ENCODE measurements at places on chromosomes 7 and 10.

- DNase-seq: no peak
Observed at GRCh38 chr10:77768039-77768438, 130.4 kb upstream of the KCNMA1 start.

GRCh38 chr7:66627881-66628360, 760 bp upstream of the KCTD7 start:
- DNase-seq: no peak

DNA sequence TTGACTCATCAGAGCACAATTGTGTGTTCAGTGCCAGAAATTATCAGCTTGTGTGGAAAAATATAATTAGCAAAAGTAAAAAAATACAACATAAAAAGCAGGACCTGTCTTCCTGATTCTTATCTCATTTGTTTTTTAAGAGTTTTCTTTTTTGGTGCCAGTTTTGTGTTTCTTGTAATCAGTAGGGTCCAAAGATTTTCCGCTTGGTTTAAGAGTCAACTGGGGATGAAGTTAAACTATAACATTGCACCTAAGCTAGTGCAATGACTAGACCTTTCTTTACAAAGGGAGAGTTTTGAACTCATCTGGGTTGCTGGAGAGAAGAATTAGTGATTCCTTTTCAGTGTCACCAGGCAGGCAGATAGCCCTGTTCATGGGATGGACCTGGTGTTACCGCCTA, 113.4 kb downstream of the PLPP4 start:
- no peak for DNase-seq

DNA sequence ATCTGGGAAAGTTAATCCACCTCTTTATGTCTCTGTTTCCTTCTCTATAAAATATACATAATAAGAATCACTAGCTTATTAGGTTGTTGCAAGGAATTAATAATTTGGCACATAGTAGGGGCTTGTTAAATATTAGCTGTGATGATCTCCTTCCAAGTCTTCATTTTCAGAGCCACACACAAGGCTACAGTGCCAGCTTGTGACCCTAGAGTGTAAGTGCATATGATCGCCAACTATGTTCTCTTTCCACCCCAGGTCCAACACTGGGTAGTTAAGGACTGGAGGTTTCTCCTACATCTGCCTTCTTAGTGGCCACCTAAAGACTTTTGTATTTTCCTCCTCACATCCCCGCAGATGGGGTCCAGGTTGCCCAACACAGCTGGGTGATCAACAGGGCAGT, 17.9 kb upstream of the ACSM6 start:
- DNase-seq: no peak

- DNase-seq: no peak
Observed at GRCh38 chr10:92080244-92080643, 156.7 kb downstream of the BTAF1 start.

DNA sequence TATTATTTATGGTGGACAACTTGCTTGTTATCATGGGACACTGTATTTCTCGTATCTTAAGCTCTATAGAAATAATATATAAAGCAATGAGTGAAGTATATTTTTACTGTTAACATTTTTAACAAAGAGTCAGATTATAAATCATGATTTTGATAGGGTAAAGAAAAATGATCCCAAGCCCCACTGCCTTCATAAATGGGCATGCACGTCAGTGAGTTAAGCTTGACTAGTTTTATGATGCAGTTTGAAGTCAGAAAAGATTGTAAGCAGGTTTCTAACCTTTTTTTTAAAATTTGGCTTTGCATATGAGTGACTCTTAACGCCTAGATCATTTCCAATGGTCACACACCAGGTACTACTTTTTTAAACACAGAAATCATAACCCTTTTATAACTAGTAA, 152.8 kb downstream of the GNAT3 start:
- no peak for DNase-seq

DNA sequence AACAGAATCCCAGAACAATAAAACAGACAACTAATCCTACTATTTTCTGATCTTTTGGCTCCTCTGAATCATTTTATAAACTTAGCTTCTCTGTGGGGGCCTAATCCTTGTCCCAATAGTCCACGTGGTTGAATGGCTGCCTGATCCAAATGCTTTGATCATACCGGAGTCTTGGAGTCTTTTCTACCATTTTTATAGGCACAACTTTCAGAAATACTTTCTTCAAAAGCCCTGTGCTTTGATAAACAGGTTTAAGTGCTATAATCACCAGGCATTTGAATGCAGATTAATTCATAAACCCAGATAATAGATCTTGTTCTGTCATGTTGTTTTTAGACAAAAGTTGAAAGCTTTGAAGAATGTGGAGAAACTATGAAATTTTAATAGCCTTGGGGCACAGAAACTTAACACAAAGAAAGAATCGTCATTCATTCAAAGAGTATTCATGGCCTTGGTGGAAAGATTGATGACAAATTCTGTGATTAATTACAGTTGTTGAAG, 163.7 kb downstream of the AHR start:
- no peak for DNase-seq

- no peak for DNase-seq
Observed at GRCh38 chr10:22816298-22816653, 101.9 kb upstream of the PIP4K2A start.

DNA sequence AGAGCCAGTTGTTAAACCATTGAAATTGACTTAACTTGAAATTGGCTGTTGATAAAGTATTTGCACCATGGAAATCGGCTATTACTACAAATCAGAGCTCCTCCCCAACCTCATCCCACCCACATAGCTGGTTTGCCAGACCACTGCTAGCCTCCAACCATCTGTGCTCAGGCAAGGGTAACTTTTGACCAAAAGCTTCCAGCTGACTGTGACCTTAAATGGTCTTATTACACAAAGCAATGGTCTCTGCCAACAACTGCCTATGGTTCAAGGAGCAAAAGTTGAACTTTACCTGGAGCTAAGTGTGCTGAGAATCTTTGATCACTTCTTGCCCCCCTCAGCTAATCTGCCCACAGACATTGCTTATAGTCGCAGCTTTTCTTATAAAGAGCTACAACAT, 48.5 kb upstream of the ADRB1 start:
- no peak for DNase-seq

GRCh38 chr10:114173603-114173920, 441 bp downstream of the CCDC186 start:
- DNase-seq: no peak

- DNase-seq: no peak
Observed at GRCh38 chr10:70573599-70574506, 28.7 kb downstream of the PRF1 start.

GRCh38 chr7:123772652-123773051, 23.8 kb upstream of the WASL start:
- DNase-seq: no peak

- no peak for DNase-seq
Observed at GRCh38 chr10:29828440-29828894, 193.7 kb upstream of the SVIL start.

- DNase-seq: no peak
Observed at GRCh38 chr10:32326119-32326518, 20.8 kb downstream of the EPC1 start.

DNA sequence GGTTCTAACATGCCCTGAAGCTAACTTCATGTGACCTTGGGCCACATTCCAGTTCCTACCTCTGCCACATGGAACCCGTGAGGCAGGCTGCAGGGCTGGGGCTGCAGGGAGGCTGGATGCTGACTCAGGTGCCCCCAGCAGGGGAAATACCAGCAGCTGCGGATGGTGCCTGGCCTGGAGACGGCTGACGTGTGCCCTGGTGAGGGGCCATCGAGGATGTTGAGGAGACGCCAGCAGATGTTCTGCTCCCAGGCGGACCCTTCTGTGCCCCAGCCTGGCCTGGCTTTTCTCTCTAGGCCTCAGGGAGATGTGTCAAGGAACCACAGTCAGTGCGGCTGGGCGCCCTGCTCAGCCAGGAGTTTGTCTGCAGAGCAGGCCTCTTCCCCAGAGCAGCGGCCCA, 8.8 kb downstream of the BAG3 start:
- DNase-seq: no peak

- no peak for DNase-seq
Observed at GRCh38 chr10:101493782-101494281, 94.2 kb downstream of the POLL start.

- no peak for DNase-seq
Observed at GRCh38 chr10:8800426-8800825, 745.9 kb downstream of the GATA3 start.

DNA sequence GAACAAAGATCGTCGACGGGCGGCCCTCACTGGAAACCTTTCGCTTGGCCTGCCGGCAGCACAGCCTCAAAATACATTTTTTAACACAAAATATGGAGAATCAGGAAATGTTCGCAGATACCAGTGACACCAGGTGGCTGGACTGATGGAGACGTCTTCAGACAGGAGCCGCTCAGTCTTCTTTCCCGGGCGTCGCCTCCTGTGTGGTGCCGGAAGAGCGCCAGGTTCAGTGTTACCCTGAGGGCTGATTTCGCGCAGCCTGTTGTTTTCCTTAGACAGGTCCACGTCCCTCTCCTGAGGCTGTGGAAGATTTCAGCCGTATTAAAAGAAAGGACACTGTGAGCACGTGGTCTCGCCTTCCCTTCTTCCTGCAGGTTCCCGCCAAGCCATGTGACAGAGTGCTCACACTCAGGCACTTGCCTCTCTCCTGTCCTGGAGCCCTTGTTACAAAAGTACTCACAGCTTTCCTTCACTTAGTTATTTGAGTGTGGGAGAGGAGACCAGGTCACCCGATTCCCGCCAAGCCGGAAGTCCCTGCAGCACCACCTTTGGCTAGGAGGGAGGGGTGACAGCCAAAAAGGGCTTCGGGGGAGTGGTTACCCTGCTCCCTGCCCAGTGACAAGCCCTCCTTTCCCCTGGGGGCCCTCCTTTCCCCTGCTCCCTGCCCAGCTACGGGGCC, 21.7 kb upstream of the PWWP2B start:
- DNase-seq: no peak

- no peak for DNase-seq
Observed at GRCh38 chr7:38585572-38586354, 45.4 kb downstream of the AMPH start.

DNA sequence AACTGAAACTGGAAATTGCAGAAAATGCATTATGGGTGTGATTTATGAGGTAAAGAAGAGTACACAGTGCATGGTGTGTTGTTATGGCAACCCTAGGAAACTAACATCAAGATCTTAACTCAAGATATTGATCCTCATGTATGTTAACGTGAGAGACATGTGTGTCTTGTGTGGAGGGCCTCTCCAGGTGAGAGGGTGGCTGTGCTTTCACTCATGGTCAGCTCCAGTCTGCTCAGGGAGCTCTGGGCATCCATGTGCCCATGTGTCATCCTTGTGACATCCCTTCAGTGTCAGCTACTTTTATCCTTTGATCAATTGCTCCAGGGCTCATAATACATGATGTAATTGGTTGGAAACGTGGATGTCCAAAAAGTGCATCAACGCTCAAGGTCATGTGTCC, 24.9 kb upstream of the INSYN2A start:
- DNase-seq: no peak

DNA sequence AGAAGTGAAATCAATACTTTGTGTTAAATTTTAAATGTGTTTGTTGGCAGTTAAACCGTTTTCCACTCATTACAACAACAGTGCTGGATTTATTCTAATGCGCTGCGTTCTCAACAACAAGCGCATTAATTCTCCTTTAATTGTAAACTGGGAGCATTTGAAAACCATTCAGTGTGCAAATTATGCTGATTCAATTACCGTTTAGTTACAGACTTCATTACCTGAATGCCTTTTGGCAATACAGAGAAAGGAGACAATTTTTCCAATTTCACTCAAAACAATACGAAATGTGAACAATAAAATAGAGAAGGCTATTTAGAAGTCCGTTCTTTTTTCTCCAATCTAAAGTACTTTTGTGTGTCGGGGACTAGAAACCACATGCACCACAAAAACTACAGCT, 4.2 kb downstream of the NXPH1 start:
- DNase-seq: no peak

GRCh38 chr7:505171-505570, 14.5 kb downstream of the PDGFA start:
- DNase-seq: no peak

Data from GM18507 (cell line).